Vagina (tissue), 2 donors: ENCODE measurements at places on chromosomes 11 and 22.

DNA sequence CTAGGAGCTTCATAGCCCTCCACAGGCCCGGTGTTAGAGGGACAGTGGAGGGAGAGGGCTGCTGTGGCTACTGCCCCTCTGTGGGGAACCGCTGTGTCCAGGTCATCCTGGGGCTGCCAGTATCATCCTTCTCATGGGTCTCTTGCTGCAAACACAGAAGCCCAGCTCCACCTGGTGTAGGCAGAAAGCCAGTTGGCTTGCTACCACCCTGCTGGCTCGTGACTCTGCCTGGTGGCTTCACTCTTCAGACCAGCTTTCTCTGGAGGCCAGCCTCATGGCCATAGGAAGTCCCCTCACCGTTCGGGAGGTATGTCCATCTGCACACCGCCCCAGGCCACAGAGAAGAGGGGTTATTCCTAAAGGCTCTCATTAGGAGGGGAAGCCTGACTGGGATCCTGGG lies 19.4 kb upstream of the SUSD2 start:
- no peak for DNase-seq

- DNase-seq = no peak
Measured at GRCh38 chr22:45620706-45621105, 50.9 kb upstream of the ATXN10 start.

GRCh38 chr11:99803501-99803900 lies 782.8 kb downstream of the CNTN5 start:
- no peak for DNase-seq

GRCh38 chr11:17578958-17579357 lies 31.9 kb downstream of the OTOG start:
- no peak for DNase-seq

- no peak for DNase-seq
Measured at GRCh38 chr11:7512525-7513233, 1.1 kb upstream of the PPFIBP2 start.

DNA sequence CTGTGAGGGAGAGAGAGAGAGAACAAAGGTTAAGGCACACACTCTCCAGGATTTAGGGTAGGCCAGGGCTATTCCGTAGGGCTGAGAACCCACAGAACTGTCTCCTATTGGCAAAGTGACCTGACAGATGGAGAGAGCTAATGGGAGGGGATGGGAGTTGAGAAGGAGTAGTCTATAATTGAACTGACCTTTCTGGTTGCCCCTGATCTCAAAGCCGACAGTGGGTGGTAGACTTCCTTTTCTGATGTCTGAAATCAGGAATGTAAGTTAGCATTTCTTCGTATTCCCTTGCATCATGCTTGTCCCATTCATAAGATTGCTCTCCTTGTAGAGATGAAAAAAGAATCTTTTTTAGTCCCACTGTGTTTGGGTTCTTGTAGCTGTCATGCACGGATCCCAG lies 210.1 kb downstream of the NTM start:
- no peak for DNase-seq

GRCh38 chr11:57801183-57801485 lies 39.5 kb downstream of the CTNND1 start:
- DNase-seq = no peak

DNA sequence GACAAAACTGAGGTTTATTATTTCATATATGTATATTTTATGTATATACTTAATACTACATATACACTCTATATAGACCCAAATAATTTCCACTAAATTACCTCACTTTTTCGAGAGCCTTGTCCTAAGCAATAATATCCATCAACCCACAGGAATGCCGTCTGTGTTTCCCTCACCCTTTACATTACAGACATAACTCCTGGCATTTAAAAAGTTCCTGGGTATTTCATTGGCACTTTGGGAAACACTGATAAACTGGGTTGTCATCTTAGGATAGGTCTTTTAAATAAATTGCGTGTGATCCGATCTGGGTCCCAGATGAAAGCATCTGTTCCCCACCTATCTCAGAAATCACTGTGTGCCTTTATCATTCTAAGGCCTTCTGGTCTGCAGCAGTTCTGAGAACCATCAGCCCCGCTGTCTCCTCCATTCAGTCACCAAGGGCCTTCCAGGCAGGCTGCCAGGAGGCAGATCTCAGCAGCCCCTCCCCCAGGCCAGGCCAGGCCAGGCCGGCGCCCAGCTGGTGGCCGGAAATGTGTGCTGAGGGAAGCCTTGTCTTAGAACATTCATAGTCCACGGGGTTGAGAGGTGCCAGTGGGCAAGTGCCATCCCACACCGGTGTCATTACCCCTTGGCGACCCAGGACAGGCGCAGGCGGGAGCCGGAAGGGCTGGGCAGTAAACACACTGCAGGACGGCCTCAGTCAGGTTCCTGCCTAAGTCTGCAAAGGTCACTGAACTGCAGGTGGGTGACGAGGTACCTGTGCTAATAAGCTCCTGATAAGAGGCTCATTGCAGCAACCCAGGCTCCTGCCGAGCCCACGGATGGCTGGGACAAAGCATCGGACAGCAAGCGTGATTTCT lies 3.3 kb downstream of the FGF19 start:
- DNase-seq = no peak

DNA sequence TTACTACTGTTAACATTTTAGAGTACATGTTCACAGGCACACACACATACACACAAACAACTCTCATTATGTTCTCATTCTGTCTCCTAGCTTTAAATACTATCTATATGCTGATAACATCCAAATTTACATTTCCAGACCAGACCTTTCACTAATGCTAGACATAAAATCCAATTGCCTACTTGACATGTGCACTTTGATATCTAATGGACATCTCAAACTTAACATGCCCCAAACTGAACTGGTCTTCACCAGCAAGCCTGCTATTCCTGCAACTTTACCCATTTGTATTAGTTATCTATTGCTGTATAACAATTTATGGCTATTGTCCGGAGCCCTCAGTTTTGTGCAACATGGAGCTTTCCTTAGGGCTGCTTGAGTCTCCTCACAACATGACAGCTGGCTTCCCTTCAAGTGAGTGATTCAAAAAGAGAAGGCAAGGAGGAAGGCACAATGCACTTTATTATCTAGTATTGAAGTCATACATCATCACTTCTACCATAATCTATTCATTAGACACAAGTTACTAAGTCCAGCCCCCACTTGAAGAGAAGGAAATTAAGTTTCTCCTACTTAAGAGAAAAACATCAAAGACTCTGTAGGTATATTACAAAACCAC lies 3.0 kb downstream of the SLC36A4 start:
- no peak for DNase-seq

- DNase-seq = no peak
Measured at GRCh38 chr11:22797047-22797446, 32.6 kb downstream of the SVIP start.

GRCh38 chr11:20060181-20060580 lies 100.1 kb downstream of the DBX1 start:
- no peak for DNase-seq

GRCh38 chr11:31822175-31822926 lies 11.2 kb upstream of the PAX6 start:
- DNase-seq = peak; percentile 79

DNA sequence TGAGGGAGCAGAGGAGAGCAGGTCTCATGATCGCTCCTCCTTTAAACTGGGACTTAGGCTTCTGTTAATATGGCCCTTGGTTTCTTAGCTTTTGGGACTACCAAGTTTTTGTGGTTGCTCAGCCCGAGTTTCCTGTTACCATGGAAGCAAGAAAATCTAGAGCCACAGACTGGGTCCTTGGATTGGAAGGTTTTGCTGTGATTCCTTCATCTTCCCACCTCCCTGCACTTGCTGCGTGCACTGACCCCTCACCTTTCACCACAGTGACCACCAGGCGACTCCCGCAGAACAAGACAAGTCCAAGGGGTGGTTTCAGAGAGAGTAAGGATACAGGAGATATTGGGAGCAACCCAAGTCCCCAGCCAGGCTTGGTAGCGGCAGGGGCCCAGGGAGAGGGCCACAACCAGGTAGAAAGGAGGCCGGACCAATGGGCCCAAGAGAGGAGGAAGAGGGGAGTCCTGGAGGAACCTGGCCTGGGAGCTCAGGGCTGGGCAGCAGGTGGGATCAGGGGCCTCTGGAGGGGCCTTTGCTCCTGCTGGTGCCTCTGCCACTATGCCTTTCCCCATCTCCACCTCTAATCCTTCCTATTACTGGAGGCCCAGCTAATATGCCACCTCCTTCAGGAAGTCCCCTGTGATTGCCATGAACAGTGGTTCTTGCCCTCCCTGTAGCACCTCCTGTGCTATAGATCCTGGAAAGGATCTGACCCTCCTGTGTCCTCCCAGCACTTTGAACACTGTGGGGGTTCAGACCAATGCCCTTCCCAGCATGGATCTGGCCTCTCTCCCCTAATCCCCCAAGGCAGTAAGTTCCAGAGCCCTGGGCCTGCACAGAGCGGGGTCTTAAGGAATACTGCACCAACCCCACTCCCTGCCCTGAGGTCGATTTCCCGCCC lies 21.2 kb downstream of the CSF2RB start:
- no peak for DNase-seq

DNA sequence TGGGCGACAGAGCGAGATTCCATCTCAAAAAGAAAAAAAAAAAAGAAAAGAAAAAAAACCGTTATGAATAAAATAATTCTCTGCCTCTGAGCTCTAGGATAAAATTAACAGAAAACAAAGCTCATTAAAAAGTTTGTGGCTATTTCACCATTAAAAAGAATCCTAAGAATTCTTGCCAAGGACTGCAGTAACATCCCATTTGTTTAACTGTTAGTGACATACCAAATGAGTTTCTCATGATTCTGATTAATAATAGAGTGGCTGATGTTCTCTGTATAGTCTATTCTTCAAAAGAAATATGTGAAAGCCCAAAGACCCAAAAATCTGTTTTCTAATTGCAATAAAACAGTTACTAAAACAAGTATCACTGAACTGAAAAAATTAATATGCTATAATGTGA lies 19.7 kb downstream of the CLNS1A start:
- no peak for DNase-seq

DNA sequence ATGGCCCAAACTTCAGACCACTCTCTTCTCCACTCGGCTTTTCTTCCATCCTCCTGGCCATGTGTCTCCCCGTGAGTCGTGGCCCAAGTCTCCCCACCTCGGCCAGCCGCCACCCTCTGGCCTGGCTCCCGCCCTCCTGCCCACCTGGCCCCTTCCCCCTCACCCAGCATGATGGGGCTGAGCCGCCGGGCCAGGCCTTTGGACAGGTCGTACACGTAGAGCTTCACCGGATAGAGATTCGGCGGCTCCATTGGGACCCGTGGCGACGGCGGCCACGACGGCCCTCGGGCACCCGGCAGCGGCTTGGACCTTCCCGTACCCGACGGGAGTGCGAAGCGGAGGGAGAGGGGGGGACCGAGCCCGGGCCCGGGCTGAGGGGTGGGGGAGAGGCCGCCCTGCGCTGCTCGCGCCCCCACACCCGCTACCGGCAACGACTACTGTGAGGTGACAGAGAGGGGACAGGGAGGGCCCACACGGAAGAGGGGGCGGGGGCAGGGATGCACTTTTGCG lies at the start of gene DESI1:
Gene DESI1, minus strand, starts transcription at position 455 of the 510 bp plus-strand sequence. Its CDS starts 204 bp downstream, at position 251.
- peak; percentile 92 for DNase-seq

DNA sequence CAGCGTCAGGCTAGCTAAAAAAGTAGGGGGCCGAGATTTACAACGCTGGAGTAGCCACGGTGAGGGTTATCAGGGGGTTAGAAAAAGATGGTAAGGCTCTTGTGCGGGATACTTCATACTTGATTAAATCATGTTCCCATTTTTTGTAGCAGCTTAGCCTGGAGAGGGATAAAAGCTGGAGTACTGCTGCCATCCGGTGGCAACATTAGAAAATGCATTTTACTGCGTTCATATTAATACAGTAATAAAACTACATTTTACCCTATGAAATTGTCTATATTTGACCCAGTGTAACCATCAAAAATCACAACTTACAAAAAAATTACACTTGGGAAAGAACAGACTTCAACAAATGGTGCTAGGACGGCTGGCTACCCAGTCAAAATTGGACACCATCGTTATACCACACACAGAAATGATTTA lies 17.3 kb downstream of the RPUSD4 start:
- no peak for DNase-seq

- no peak for DNase-seq
Measured at GRCh38 chr22:37090920-37091695, 18.4 kb downstream of the TMPRSS6 start.

GRCh38 chr11:85132851-85133585 lies 494.1 kb downstream of the DLG2 start:
- no peak for DNase-seq

DNA sequence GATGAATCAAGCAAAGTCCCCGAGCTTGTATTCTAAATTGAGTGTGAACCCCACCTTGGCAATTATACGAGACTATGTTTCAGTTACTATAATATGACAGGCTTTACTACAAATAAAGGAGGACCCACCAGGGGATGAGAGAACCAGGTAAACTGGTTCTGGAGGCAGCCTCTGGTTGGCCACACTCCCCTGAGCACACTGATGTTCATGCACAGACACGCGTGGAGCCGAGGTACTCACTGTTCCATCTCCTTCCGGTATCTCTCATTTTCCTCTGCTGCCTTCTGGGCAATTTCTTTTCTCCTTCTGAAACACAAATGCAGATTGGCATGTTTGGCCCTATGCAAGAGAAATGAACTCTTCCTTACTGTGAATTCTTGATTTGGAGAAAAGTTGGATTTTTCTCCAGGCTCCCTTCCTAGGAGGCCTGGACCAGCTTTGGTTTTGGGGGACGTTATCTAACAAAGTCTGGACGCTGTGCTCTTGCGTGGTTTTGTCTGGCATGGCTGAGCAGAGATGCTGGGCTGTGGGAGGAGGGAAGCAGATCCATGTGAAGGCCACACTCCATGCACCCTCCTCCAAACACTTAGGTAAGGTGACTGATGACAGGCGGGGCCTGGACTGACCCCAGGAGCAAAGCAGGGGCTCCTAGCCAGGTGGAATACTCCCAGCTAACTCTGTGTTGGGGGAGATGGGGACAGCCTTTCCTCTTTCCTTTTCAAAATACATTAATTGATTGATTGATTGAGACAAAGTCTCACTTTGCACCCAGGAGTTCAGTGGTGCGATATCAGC lies 22.9 kb downstream of the USH1C start:
- DNase-seq = no peak

GRCh38 chr11:12195768-12196167 lies 85.4 kb downstream of the MICAL2 start:
- DNase-seq = no peak

GRCh38 chr11:45362636-45363035 lies 76.5 kb upstream of the SYT13 start:
- DNase-seq = no peak

DNA sequence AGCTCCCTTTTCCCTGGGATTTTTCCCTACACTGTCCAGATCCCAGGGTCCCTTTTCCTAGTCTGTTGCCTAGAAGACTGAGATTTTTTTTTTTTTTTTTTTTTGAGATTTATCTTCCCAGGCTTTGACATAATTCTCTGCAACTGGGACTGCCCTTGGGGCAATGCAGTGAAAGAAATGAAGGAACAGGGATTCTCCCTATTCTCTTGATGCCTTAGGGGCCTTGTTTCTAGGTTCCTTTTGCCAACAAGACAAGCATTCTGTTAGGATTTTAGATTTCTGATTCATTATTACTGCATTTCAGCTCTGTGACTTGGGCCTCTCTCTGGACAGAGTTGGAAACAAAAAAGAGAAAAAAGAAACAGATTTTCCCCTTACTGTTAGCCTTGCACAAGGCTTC lies 47.3 kb downstream of the QSER1 start:
- no peak for DNase-seq

DNA sequence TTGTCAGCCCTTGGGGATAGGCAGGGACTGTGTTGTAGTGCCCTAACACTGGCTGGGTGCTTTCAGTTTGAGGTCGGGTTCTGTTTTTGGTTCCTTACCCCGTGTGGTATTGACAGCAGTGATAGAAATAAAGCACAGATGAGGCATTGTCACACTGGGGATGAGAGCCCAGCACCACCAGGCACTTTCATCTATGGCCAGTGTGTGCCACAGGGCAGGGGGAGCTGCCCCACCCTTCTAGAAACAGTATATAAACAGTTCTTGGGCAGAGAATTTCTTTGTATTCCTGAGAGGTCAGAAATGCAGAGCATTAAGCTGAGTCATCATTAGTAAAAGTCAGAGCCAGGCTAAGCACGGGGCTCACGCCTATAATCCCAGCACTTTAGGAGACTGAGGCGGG lies 23.1 kb upstream of the CDC42EP2 start:
- DNase-seq = no peak
